Right lung (tissue), 10 donors: ENCODE measurements at places on chromosomes 11 and 22. TPM values are rescaled to one million over a fixed set of nuclear protein-coding genes. Genes with fewer than 3 reads are reported as not detected.

CHORDC1 gene
- 57.4 TPM for polyA plus RNA-seq

KCNK7 gene
- polyA plus RNA-seq = 0.85 TPM

FREY1 gene
- polyA plus RNA-seq = 0.33 TPM

MMP26 gene
- polyA plus RNA-seq = not detected

HMGXB4 gene
- 30.3 TPM for polyA plus RNA-seq

TIMP3 gene
- 131 TPM for polyA plus RNA-seq

DNA sequence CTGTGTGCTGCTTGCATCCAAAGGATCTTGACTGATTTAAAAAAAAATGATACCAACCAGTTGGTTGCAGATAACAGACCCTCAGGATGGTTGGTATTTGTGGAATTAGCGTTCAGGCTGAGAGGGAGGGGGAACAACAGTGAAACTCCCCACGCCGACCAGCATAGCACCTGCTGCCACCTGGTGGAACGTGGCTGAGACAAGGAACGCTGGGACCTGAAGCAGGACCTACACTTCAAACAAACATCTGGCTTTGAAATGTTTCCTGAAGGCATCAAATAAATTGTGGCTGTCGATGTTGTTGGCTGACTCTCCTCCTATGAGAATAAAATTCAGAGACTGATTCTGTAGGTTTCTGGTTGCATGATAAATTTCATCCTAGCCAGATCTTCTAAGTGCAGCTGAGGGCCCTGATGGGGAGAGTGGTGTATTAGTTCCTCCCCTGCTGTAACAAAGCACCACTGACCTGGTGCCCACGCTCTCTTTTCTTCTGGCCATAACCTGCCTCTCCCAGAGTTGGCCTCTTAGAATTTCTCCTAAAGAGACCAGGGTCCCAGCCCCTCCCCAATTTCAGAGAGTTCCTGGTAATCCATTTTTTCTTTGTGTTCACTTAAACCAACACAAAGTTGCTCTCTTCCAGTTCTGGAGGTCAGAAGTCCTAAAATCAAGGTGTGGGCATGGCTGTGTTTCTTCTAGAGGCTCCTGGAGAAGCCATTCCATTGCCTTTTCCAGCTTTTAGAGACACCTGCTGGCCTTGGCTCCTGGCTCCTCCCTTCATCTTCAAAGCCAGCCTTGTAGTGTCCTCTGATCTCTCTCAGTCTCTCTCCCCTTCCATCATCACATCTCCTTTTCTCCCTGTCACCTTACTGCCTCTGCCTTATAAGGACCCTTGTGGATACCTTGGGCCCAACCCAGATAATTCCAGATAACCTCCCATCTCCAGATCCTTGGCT is 17.3 kb downstream of the APOL2 start:
- DNase-seq = no peak

GRCh38 chr11:105856954-105857353 is 165.1 kb downstream of the MSANTD4 start:
- DNase-seq = no peak

DNA sequence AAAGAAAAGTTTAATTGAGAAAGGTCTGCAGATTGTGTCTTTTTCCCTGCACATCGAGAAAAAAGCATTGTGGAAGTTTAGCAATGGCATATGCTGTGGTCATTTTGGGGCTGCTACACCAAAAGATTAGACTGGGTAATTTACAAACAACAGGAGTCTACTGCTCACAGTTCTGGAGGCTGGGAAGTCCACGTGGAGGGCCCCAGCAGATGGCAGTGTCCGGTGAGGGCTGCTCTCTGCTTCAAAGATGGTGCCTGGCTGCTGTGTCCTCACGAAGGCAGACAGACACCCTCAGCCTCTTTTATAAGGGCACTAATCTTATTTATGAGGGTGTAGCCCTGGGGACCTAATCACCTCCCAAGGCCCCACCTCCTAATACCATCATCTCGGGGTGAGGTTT is 21.1 kb downstream of the PHF21B start:
- DNase-seq = no peak

GRCh38 chr22:49536571-49537131 is 291.0 kb downstream of the BRD1 start:
- DNase-seq = no peak

DNA sequence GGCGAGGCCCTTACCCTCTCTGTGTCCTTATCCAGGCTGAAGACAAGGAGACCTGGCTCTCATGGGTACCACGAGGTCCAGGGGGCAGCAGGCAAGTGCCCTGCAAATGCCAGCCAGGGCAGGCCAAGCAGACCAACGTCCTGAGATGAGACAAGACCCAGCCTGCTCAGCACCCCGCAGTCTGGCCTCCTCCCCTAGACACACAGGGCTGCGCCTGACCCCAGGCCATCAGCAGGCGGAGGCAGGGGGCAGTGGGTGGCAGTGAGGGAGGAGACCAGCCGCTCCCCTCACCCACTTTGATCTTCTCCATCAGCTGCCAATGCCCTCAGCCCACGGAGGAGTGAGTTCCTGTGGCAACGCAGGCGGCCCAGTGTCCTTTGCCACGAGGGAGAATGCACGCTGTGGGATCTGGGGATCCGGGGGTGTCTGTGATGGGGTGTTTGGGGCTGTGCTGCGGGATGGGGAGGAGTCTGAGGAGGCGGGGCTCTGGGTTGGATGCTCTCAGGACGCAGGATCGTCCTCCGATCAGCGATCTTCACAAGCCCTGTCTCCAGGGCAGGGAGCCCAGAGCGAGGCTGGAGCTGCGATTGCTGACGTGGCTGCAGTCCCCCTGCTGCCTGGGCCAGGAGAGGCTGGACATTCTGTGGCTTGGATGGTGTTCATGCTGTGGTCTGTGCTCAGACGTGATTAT is 30.5 kb upstream of the PPARA start:
- peak; percentile 45 for DNase-seq

- no peak for DNase-seq
Measured at GRCh38 chr11:60064111-60064510, 7.6 kb downstream of the MS4A3 start.

GRCh38 chr11:112129656-112130055 is 34.2 kb downstream of the IL18 start:
- no peak for DNase-seq

DNA sequence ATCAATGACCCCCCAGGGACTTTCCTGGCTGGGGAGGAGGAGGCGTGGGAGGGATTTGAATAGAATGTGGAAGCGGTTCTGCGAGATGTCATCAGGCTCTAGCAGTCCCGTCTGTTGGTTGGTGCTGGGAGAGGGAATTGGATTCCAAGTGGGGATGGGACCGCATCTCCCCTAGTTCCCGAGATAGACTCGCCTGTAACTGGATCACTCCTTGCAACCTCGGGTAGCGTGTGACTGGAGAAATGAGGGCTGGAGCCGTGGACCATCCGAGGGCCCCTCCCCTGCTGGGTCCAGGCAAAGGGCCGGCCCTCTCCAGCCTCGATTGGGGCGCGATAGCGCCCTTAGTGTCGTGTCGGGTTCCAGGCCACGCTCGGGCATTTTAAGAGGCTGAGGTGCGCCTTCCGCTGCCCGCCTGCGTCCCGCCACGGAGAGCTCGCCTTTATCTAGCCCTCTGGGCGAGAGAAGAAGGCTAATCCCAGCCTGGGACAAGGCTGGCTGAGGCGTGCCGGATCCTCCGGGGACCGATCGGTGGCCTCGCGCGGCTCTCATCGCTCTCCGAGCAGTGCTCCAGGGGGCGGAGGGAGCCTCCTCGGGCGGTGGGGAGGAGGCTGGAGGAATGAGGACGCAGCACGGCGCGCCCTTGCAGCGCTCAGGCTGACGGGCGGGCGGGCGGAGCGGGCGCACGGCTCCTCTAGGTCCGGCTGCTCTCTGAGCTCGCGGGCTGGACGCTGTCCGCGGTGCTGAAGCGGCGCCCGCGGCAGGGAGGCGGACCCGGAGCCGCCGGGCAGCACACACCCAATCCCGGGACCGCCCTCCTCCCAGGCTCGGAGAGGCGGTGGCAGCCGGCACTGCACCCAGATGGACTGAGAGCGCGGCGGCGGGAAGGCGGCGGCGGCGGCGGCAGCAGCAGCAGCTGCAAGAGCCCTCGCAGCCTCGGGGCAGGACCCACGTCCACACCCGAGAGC is 107.8 kb downstream of the OSBP2 start:
- peak; percentile 92 for DNase-seq

DNA sequence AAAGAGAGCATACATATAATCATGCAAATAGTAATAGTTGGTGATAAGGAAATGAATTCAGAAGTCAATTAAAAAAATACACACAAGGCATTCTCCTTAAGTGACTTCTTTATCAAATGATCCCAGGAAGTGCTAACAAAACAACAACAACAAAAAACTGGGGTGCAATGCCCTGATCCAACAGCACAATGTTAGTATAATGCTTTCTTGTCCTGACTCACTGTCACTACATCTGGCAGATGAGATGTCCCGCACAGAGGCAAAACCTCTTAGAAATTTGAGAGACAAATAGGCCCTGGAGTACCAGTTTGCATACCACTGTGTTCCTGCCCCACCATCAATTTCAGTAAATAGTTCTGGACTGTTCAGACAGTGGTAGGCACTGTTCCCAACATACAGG is 11.0 kb upstream of the AMBRA1 start:
- DNase-seq = no peak

DNA sequence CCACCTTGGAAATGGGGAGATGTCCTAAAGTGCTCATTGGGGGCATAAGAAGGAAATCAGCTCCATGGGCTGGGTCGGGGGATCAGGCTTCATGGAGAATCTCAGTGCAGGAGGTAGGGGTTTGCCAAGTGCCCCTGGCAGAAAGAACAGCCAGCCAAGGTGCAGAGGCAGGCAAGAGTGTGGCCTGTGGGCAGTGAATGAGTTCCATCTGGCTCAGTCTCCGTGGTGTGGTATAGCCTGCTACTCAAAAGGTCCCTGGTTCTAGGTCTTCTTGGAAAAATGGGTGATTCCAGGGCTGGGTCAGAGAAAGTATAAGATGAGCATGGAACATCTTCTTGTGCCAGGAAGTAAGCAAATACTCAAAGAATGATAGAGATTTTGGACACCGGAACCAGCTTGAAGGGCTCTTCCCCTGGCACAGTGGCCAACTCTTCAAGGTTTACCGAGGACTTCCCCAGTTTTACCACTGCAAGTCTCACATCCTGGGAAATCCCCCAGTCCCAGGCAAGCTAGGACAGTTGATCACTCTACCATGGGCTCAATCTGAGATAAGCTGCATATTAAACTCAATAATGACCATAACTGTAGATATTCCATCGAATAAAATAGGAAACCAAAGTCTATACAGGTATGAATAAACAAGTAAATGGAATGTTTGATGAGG is 10.6 kb upstream of the ARAP1 start:
- DNase-seq = no peak

GRCh38 chr11:116541460-116541859 is 231.3 kb downstream of the BUD13 start:
- no peak for DNase-seq

- no peak for DNase-seq
Measured at GRCh38 chr11:11149671-11150459, 203.2 kb downstream of the CSNK2A3 start.

DNA sequence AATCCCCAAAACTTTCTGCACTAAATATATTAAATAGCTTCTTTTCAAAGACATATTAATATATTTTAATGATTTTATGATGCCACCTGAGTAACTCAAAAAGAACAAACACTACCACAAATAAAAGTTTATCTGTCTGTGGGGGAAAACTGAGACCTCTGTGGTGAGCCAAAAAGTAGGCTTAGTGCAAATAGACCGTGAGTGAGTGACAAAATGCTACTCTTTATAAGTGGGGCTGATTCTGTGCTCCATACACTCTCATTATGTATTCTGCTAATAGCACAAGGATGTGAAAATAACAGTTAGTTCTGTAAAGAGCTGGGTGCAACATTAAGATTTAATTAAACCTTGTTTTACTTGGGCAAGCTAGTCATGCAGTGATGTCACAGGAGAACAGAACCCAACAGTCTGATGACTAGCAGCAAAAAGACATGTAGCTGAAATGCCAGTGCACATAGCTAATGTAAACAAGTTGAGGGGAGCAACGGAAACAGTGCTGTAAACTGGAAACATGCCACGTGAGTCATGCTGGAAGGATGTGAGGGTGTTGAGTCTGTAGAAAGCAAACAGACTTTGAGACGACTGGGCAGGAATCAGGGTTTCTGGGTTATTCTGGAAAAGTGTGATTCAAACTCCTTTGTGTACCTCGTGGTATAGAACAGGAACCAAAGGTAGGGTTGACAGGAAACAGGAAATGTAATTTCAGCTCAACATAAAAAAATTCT is 1130.4 kb downstream of the LRRC4C start:
- DNase-seq = peak; percentile 85

- DNase-seq = no peak
Measured at GRCh38 chr11:10125522-10126133, 168.4 kb downstream of the SBF2 start.

DNA sequence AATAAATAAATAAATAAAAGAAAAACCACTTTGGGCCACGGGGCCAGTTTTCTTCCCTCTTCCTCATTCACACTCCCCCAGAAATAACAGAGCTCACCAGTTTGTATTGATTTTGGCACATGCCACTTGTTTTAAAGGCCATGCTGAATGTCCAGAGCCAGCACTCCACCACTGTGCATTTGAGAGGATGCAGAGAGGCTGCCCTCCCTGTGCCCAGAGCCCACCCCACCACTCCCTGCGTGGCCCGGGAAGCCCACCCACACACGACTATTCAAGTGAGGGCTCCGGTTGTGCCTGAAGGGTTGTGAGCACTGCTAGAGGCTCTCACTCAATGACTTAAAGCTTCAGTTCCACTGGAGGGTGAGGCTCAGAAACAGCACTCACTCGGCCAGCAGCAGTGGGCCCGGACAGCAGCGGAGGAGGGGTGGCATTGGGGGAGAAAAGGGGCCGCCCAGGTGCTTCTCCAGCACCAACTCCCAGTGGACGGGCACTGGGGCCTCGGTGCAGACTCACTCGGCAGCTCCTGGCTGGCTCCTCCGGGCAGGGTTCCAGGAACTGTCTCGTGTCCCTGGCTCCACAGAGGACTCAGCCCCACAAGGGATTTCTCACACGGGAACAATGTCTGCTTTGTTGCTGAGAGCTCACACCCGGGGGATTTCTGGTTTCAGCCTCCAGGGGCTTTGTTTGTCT is 112.7 kb downstream of the SHANK2 start:
- DNase-seq = no peak

DNA sequence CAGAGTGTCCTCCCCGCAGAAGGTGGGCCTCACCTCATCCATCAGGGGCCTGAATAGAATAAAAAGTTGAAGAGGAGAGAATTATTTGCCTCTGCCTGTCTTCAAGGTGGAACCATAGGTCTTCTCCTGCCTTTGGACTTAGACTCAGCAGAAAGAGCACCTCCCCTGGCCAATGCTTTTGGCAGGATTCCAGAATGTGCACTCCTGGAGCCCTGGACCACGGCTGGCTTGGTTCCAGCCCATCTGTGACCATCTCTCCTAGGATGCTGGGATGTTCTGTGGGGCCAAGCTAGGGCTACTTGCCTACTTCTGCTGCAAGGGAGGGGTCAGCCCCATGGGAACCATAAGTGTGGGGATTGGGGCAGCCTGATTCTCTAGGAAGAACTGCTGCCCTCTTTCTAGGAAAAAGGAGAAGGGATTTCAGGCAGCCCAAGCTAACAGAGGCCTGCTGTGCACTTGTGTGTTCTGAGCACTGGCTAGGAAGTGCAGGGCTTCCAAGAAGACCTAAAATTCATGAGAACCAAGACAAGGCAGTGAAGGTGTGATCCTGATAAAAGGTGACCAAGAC is 32.2 kb upstream of the SHANK2 start:
- DNase-seq = no peak
